Kidney capillary endothelial cell (primary cell): ENCODE measurements at places on chromosomes 4 and X.
A peak's percentile ranks its signal among the peaks of the same experiment; 100 is the strongest.

DNA sequence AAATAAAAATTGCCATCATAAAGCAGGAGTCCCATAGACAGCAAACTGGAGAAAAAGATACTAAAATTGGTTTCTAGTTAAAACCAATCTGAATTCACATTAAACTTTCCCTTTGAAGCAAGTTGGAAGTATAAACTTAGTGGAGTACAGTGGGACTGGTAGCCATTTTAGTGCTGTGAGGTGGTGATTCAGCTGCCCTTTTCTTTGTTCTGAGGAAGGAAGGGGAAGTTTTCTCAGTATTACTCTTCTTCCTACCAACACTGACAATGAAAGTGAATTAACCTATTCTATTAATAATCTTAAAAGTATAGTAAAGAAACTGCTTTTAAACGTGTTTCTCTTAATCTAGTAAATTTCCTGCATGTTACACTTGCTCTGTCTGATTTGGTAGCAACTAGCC is 36.7 kb downstream of the SLC9A6 start:
- peak; percentile 34 for DNase-seq

- no peak for DNase-seq
Observed at GRCh38 chrX:46611658-46612362, 38.2 kb downstream of the CHST7 start.

DNA sequence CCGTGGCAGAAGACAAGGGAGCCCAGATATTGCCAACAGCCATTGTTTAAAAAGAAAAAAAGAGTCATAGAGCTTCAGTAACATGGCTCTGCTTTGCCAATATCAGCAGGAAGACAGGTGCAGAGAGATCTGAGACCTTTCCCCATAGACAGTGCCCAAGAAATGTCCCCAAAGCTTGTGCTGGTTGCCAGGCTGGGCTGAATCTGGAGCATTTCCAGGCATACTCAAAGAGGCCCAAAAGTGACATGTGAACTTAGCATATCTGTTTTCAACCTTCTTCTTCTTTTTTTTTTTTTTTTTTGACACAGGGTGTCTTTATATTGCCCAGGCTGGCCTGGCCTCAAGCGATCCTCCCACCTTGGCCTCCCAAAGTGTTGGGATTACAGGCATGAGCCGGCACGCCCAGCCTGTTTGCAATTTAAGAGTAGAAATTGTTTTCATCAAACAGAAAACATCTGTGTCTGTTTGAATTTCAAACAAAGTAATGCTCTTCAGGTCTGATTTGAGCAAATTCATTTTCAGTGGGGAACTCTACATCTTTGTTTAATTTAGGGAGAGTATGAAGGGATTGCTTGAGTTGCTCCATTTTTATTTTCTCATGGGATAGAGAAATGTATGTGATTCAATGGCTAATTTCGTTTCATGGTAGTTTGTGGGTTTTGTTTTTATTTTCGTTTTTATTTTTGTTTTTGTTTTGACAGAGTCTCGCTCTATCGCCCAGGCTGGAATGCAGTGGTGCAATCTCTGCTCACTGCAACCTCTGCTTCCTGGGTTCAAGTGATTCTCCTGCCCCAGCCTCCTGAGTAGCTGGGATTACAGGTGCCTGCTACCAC is 56.6 kb upstream of the RBM47 start:
- no peak for DNase-seq

- no peak for DNase-seq
Observed at GRCh38 chrX:120795301-120795700, 80.4 kb downstream of the CT47B1 start.

GRCh38 chr4:89108091-89108490 is 3.2 kb upstream of the TIGD2 start:
- no peak for DNase-seq

DNA sequence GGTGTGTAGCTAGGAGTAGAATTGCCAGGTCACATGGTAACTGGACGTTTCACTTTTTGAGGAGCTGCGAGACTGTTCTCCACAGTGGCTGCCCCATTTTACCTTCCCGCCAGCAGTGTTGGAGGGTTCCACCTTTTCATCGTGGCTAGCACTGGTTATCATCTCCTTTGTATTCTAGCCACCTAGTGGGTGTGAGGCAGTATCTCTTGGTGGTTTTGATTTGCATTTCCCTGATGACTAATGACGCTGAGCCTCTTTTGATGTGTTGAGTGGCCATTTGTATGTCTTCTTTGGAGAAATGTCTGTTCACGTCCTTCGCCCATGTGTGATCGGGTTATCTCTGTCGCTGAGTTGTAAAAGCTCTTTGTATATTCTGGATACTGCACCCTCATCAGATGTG is 10.6 kb downstream of the ABCD1 start:
- DNase-seq: no peak

DNA sequence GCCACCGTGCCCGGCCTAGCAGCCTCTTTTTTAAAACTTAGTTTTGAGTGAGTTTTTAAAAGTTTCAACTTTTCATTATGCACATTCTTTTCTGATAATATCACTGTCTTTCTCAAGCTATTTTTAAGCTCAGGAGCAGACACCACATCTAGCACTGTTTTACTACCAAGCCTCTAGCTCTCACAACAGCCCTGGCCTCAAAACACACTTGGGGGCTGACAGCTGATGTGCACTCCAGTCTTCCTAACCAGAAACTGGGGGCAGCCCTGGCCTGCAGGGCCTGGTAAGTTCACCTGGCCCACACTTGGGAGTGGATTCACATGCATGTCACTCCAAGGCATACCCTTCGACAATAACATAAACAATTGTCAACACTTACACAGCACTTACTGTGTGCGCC is 34.0 kb downstream of the CENPU start:
- DNase-seq: no peak

DNA sequence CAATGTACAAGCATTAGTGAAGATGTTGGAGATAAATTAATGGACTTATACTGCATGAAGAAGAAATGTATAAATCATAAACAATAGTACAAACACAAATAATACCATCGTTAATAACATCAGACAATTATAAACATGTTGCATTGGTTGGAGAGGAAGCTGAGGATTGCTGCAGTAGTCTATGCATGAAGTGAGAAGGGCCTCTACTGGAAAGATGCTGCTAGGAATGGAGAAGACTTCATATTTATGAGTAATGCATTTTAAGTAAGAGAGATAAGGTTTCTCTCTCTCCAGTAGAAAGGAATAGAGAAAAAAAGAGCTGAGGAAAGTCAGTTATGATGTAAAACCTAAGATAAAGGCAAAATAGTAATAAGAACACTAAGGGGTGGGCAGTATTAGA is 247.8 kb downstream of the GRID2 start:
- no peak for DNase-seq

DNA sequence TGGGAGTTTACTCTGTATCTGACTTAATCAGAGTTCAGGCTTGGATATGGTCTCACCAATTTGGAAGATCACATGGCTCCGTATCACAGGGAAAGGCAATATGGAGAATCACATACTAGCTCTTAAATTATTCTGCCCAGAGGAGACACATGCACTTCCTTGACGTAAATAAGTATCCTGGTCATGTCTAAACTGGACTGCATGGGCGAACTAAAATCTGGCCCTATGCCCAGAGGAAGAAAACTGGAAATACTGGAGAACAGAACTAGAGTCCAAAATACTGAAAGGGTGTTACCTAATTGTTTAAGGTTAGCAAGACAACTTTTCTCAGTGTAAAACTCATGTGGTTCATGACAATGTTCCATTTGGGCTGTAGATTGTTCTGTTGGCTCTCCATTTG is 832.3 kb downstream of the RAB28 start:
- DNase-seq: no peak

GRCh38 chr4:128868758-128869157 is 59.3 kb downstream of the JADE1 start:
- DNase-seq: no peak

GRCh38 chr4:173282256-173282562 is 51.9 kb downstream of the HMGB2 start:
- DNase-seq: no peak

DNA sequence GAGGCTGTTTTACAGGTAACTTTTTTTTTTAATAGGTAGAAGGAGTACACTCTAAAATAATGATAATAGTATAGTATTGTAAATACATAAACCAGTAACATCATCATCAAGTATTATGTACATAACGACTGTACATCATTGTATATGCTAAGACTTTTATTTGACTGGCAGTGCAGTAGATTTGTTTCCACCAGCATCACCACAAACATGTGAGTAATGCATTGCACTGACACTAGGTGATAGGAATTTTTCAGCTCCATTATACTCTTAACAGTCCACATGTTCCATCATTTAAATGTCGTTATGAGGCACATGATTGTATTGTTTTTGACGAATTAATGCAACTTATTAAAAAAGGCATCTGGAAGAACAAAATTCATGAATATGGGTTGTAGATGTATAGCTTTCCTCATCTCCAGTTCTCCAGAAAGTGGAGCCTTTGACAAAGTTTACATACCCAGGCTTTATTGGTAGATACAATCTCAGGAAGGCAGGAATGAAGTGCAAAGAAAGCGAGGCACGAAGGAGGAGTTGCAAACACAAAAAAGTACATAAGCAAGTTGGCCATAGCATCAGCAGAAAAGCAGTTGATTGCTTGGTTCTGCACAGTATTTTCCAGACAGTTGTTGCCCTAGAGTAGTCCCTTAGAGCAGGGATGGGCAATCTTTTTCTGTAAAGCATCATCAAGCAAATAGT is 336.9 kb upstream of the NR3C2 start:
- no peak for DNase-seq

- peak; percentile 70 for DNase-seq
Observed at GRCh38 chr4:143482840-143483239, 30.7 kb upstream of the SMARCA5 start.

- DNase-seq: no peak
Observed at GRCh38 chr4:152247271-152247975, 288.5 kb downstream of the FBXW7 start.

- DNase-seq: no peak
Observed at GRCh38 chr4:1862055-1862911, 6.3 kb upstream of the LETM1 start.

DNA sequence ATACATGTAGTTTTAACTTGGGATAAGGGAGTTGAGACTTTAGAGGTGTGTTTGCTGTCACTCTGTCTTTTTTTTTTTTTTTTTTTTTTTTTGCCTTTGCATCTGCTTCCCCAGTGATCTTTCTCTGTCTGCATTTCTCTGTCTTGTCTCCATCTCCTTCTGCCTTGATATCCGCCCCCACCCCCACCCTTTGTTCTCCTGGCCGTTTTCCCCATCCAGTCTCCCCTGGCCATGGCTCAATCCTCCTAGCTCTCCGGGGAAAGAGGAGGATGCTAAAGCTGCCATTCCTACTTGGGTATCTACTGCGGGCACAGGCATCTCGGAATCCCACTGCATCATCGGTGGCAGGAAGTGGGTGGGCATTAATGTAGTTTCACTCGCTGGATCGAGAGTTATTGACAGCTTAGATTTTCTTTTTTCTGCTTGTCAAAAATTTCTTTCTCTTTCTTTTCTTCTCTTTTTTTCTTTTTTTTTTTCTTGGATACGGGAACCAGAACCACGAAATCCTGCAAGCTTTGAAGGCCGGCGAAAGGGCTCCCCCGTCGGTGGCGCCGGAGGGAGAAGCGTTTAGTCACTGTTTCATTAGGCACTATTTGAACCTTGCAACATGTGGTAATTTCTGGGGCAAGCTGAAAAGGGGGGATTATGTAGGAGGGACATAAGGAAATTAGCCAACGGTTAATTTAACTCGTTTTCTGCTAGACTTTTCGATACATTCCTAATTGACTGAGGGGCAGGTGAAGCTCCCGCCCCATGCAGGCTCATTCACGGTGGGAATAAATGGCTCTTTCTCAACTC is 8.2 kb downstream of the GSX2 start:
- DNase-seq: no peak

DNA sequence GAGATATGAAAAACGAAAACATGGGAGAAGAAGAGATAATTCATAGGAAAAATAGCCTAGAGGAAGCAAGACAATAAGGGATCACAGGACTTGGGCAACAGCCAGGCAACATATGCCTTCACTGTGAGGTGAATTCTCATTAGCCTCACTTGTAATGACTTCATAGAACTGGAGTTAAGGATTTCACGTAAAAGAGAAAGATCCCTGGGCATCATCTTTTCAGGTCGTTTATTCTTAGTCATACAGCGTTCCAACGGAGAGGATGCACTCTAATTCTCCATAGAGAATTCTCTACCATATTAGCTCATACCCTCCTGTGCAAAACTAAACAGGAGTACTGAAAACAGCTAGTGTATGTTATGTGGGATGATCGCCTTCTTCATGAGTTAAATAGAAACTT is 1.4 kb downstream of the PRKG2 start:
- no peak for DNase-seq

DNA sequence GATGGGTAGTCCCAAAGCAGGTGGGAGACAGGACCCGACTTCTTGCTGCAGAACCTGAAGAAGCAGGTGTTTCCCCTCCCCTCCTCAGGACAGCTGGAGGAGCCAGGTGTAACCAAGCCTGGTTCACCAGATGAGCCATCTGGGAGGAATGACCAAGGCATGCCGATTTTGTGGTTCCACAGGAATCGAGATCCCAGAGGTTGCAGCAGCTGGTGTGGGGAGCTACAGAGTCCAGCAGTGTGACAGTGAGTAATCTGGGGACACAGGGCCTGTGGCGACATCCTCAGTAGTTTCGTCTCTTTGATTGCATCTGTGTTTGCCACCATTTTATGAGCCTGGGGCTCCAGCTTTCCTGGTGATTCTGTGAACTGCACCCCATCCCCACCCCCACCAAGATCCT is 2.6 kb upstream of the NDP start:
- no peak for DNase-seq

- DNase-seq: no peak
Observed at GRCh38 chr4:48042979-48043461, 26.4 kb downstream of the NIPAL1 start.

GRCh38 chrX:139106069-139106468 is 394.6 kb upstream of the FGF13 start:
- DNase-seq: no peak

DNA sequence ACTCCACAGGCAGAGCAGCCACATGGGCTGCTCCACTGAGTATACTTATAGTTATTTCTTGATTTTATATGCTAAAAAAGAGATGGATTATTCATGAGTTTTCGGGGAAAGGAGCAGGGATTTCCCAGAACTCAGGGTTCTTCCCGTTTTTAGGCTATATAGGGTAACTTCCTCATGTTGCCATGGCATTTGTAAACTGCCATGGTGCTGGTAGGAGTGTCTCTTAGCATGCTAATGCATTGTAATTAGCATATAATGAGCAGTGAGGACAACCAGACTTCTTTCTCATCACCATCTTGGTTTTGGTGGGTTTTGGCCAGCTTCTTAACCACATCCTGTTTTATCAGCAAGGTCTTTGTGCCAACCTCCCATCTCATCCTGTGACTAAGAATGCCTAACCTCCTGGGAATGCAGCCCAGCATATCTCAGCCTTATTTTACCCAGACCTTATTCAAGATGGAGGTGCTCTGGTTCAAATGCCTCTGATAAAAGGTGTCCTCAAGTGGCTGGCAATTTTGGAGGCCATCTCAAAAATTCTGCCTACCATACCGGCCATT is 213.0 kb upstream of the VEGFC start:
- DNase-seq: peak; percentile 33
